ENCODE measurements at places on chromosomes 2 and 18.

- DNase-seq = no peak
These were observed 66.7 kb downstream of the NXPH2 start for GRCh38 chr2:138713504-138713903.

DNA sequence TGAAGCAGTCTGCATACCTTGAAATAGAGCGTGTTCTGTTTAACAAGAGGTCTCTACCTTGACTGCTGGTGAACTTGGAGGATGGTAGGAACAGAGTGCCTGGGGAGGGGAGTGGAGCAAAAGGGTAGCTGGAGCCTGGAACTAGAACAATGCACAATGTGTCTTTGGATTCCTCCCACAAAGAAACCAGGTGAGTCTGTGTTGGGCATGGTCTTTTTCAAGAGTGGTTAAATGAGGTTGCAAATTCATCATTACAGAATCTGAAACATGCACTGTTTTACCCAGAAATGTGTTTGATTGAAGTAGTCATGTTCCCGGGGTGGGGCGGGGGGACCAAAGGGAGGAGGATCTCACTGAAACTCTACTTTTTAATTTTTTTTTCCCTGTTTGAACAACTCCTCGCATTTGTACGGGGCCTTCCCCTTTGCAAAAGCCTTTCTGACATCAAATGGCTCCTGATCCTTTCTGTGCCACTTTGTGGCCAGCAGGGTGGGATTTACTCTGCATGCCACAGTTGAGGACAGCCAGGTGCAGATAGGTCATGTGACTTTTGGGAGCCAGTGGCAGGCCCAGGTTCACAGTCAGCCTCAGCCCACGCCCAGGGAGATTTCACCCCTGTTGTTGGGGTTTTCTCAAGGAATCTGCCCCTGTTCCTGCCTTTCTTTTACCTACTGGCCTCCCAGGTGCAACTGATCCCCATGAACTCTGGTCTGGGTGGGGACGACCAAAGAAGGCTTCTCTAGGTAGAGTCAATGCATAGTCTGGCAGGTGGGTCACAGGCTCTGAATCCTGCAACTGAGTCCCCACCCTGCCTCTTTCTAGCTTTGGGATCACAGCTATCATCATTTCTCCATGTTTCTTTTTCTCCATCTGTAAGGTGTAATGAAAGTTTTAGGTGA lies 28.2 kb downstream of the MYCN start:
- DNase-seq = no peak

- no peak for DNase-seq
These were observed 526.9 kb upstream of the FANCL start for GRCh38 chr2:58767828-58768714.

- DNase-seq = no peak
These were observed 263.2 kb downstream of the RAD51AP2 start for GRCh38 chr2:17255071-17255470.

- no peak for DNase-seq
These were observed 21.0 kb upstream of the GPR75 start for GRCh38 chr2:53880756-53881155.

- no peak for DNase-seq
These were observed 410.5 kb upstream of the MEIS1 start for GRCh38 chr2:66024391-66024790.

GRCh38 chr2:151904021-151904420 lies 75.8 kb upstream of the ARL5A start:
- DNase-seq = no peak

DNA sequence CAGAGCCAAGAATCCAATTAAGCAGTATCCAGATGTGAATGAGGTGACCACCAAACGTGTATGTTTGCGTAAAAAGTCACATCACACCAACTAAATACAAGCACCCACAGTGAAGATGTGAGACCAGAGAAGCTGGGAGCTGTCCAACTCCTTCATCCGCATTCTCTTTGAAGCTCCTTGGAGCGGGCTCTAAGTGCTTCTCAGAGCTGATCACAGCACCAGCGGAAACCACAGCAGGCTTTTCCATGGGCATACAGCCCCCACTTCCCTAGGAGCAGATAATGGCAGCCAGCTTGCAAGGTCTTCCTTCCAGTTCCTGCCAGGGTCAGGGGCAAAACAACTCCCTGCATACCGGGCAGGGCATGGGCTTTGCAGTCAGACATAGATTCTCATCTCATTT lies 36.4 kb downstream of the REEP1 start:
- no peak for DNase-seq

GRCh38 chr2:114025030-114025429 lies 135.1 kb downstream of the ACTR3 start:
- no peak for DNase-seq

- DNase-seq = no peak
These were observed 127.3 kb downstream of the MREG start for GRCh38 chr2:215886022-215886421.

- DNase-seq = no peak
These were observed 173.1 kb upstream of the NYAP2 start for GRCh38 chr2:225226441-225226840.
